CD4-positive, alpha-beta T cell treated with Interleukin-17A for 1 hour (primary cell): ENCODE measurements at places on chromosomes 6 and 20.

- DNase-seq = peak; percentile 42
Measured at GRCh38 chr6:99822741-99823512, 171.1 kb downstream of the MCHR2 start.

GRCh38 chr6:127860723-127861122, 40.1 kb downstream of the THEMIS start:
- DNase-seq = no peak

- DNase-seq = no peak
Measured at GRCh38 chr20:16167423-16168130, 405.7 kb downstream of the KIF16B start.

DNA sequence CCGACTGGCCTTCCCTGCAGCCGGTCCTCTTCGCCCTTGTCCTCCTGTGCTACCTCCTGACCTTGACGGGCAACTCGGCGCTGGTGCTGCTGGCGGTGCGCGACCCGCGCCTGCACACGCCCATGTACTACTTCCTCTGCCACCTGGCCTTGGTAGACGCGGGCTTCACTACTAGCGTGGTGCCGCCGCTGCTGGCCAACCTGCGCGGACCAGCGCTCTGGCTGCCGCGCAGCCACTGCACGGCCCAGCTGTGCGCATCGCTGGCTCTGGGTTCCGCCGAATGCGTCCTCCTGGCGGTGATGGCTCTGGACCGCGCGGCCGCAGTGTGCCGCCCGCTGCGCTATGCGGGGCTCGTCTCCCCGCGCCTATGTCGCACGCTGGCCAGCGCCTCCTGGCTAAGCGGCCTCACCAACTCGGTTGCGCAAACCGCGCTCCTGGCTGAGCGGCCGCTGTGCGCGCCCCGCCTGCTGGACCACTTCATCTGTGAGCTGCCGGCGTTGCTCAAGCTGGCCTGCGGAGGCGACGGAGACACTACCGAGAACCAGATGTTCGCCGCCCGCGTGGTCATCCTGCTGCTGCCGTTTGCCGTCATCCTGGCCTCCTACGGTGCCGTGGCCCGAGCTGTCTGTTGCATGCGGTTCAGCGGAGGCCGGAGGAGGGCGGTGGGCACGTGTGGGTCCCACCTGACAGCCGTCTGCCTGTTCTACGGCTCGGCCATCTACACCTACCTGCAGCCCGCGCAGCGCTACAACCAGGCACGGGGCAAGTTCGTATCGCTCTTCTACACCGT, 6.1 kb downstream of the UBD start:
- DNase-seq = peak; percentile 12

GRCh38 chr6:17666646-17667045, 40.1 kb downstream of the NUP153 start:
- DNase-seq = no peak

GRCh38 chr20:47334022-47334551, 22.4 kb downstream of the ZMYND8 start:
- no peak for DNase-seq

- DNase-seq = no peak
Measured at GRCh38 chr6:40743690-40744446, 156.7 kb upstream of the LRFN2 start.

DNA sequence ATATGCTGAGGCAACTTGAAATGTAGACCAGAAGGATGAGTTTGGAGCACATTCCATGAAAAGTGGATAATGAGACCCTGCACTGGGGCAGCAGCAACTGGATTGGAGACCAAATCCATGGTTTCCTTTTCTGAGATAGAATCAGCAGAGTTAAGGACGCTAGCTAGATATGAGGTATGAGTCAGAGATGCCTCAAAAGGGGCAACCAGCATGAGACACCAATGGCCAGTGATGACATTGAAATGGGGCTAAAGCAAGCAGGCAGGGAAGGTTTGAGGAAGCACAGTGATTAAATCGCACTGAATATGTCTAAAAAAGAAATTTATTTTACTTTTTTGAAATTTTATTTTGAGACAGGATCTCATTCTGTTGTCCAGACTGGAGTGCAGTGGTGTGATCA, 802.4 kb downstream of the TFAP2A start:
- DNase-seq = no peak

GRCh38 chr6:149179431-149179830, 138.1 kb upstream of the TAB2 start:
- no peak for DNase-seq

- no peak for DNase-seq
Measured at GRCh38 chr6:3822747-3823445, 26.3 kb upstream of the FAM50B start.

DNA sequence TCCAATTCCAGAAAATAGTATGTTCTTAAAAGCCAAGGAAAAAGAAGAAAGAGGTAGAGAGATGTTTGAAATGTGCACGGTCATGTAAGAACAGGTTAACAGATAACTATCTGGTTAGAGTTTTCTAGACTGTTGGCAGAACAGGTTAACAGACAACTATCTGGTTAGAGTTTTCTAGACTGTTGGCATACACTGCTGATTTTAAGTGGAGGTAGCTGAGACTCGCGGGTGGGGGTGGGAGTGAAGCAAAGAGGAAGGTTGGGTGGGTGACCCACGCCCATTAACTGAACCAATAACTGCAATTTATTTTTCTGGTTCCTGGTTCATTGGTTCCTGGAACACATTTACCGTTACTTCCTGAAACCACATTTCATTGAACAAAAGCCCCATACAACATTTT, 157.5 kb downstream of the ELOVL4 start:
- no peak for DNase-seq
